Esophagus squamous epithelium (tissue), 5 donors: ENCODE measurements at places on chromosomes 12 and 14.

GRCh38 chr14:56491299-56492285, 88.0 kb upstream of the TMEM260 start:
- no peak for DNase-seq

GRCh38 chr12:12704593-12705230, 8.7 kb upstream of the GPR19 start:
- DNase-seq, result no peak

- DNase-seq, result no peak
Observed at GRCh38 chr12:109720152-109720856, 6.7 kb downstream of the FAM222A start.

DNA sequence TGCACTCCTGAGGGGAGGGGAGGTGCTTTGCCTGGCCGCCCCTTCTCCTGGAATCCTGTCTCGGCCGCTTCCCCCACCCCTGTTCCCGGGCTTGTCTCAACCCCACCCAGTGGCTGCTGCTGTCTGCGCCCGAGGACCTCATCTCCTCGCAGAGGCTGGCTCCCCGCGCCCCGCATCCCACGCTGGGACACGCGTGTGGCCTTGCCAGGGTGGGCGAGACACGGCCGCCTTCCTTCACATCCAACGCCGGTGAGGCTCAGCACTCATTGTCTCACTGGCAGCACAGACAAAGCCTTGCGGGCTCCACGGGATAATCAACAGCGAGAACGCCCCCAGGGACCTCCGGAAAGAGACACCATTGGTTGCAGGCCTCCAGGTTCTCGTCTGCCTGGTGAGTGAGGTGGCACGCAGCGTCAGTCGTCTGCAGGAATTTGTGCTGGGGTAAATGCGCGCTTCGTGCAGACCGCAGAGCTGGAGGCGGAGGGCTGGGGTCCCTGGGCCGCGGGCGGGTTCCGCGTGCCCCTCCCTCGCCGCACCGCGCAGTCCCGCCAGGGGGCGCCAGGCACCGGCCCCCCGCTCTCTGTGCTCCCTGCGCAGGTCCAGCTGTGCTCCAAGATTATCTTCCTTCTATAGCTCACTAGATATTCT, 26.8 kb downstream of the CCDC177 start:
- no peak for DNase-seq

DNA sequence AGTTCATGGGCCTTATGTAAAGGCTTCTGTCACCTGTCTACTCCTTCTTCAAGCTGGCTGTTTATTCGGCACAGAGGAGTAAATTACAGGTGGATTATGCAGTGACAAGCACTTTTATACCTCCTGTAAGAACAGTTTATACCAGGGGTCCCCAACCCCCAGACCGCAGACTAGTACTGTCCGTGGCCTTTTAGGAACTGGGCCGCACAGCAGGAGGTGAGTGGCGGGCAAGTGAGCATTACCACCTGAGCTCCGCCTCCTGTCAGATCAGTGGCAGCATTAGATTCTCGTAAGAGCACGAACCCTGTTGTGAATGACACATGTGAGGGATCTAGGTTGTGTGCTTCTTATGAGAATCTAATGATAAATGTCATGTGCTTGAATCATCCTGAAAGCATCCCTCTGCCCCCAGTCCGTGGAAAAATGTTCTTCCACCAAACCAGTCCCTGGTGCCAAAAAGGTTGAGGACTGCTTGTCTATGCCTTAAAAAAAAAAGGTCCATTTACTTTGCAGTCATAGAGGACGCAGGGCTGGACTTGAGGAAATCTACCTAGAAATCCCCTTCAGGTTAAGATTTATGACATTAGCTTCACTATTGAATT, 78.8 kb downstream of the ETV6 start:
- DNase-seq, result no peak

- DNase-seq, result no peak
Observed at GRCh38 chr14:34069854-34070582, 119.1 kb upstream of the EGLN3 start.

DNA sequence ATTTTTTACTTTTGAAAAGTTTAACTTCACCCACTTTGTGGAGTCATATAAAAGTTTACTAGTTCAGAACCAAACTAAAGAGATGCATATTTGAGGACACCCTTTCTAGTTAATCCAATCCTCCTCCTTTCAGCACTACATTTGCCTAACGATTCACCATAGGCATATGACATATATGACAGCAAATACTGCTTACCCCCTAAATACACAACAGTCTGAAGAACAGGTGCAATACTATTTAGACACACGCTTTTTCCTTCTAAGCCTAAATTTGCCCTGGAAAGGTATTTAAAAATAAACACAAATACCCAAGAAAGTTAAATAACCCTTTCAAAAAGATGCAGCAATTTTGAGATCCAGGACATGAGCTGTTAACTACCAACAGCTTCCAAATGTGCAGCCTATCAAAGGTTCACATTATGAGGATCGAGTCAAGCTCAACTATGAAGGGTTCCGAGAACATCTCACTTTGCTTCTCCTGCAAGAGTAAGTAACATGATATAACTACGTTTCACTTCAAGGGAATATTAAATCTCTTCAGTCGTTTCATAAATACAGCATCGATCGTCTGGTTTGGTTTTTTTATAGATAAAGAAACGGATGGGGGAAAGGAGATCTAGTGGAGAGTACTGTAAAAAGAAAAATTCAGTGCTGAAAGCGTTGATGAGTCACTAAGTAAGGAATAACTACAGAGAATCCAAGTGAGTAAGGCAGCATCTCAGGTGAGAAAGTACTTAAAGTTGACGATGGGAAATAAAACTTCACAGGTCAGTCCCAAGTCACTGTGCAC, 677 bp upstream of the AP4S1 start:
- no peak for DNase-seq

DNA sequence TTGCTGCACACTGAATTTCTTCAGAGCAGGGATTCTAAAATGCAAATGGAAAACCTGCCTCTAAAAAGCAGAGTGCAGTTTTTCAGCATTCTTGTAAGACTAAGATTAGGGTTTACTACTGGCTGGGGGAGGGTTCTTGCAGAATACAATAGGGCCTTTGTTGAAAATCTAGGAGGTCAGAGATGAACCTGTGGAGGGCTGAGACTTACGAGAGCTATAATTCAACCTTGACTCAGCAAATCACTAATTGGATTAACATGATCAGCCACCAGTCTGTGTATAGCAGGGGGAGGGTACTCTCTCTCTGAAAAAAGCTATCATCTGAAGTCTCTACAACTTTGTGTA, 92.6 kb upstream of the HIF1A start:
- no peak for DNase-seq

GRCh38 chr12:70190262-70191010, 52.8 kb upstream of the CNOT2 start:
- no peak for DNase-seq

DNA sequence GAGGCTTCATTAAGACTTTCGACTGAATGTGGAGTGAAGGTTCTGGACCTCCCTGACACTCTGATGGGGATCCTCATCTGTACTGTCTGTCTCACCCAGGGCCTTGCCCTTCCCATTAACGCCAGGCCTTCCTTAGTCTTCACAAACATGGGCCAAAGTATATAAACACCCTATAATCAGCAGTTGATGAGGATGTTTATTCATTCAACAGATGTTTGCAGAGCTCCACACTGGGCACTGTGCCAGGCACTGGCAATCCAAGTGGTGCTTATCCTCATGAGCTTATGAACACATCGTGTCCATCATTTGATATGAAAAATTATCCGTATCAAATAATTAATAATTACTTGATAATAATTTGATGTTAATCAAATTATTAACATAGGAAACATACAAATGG, 454.4 kb downstream of the FUT8 start:
- no peak for DNase-seq

DNA sequence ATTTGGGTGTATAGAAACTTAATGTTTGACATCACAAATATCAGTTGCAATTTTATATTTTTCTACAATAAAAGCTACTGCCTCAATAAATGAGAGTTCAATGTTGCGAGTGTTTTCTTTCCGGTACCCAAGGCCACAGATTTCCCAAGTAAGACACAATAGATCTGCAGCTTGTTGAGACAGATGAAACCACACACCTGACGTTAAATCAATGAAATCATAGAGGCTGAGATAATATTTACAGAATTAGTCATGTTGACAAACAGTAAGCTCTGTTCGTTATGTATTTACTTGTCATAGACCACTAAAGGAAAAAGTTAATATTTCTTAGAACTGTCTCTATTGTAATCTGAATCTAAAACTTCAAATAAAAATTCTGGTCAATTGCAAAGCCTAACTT, 49.2 kb upstream of the PTHLH start:
- DNase-seq, result no peak

- DNase-seq, result no peak
Observed at GRCh38 chr12:108643941-108644810, 10.5 kb upstream of the SELPLG start.

- no peak for DNase-seq
Observed at GRCh38 chr14:20044243-20044642, 8.4 kb upstream of the OR4K13 start.

DNA sequence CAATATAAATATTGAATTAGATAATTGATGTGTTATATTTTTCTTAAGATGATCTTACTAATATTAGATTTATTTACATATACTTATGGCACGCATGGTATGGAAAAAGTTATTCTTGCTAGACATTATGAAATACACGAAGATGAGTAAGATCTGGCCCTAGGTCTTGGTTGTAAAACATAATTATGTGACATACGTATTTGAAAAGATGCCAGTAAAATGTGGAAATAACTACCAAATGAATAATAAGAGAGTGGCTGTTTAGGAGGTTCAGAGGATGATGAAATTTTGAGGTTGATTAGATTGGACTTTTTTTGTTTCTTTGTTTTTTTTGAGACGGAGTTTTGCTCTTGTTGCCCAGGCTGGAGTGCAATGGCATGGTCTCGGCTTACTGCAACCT, 41.3 kb downstream of the FANCM start:
- DNase-seq, result no peak

DNA sequence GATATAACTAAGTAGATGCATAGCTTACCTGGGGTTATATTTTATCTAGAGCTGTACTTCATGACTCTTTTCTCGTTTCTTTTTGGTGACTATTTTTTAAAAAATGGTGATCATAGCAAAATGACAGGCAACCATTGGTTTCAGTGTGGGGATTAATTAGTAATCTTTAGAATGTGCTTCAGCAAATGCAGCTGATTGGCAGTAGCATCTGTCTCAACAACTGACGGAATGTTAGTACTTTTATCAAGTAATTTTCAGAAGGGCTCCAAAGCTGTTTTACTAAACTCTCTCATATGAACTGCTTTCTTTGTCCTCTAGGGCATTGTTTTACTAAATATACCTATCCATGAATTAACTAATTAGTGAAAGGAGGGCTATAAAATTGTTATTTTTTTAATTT, 117.6 kb downstream of the TRMT5 start:
- DNase-seq, result no peak
